Activated naive CD4-positive, alpha-beta T cell treated with anti-CD3 and anti-CD28 coated beads, Interleukin-2, amount 50 U/mL, for 16 hours (primary cell): ENCODE measurements at places on chromosomes 1 and 21.

DNA sequence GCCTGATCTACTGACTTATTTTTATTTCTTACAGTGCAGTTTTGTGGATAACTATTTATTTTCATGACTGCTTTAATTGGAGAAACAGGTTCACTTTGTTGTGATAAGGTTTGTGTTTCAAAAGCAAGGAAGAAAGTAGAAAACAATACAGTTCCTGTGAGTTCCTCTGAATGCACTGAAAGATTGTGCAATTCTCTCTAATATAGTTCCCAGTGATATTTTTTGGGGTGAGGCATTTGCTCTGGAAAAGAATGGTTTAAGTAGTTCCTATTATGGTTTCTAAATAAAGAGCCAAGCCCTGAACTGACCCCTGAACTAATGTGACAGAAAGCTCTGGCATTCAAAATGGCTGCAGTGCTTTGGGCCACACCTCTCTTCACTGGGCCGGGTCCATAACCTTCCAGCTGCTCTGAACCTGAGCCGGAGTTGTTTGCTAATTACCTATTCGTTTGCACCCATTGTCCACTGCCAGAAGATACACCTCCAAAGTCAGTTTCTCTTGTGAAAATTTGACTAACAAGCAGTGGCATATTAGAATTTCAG lies 56.6 kb upstream of the VTCN1 start:
- DNase-seq: no peak

GRCh38 chr21:28216976-28217523 lies 775.6 kb downstream of the LTN1 start:
- no peak for DNase-seq

GRCh38 chr1:30317921-30318320 lies 405.5 kb downstream of the MATN1 start:
- DNase-seq: no peak

DNA sequence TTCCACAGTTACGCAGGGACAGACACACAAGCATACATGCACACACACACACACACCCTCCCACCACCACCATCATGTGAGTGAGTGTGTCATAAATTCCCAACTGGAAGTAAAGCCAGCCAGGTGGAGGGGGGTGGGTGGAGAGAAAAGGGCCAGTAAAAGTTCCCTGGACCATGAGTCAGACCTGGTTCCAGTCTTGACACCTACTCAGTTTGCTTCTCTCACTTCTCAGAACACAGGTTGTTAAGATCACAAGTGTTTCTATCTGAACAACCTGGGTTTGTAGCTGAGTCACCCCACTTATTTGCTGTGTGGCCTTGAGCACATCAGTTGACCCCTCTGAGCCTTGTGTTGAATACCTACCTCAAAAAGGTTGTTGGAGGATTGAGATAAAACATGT lies 9.6 kb downstream of the EPHA10 start:
- DNase-seq: no peak

GRCh38 chr1:157734321-157734720 lies 33.8 kb upstream of the FCRL3 start:
- no peak for DNase-seq
